ENCODE measurements at places on chromosomes 16 and 17.

DNA sequence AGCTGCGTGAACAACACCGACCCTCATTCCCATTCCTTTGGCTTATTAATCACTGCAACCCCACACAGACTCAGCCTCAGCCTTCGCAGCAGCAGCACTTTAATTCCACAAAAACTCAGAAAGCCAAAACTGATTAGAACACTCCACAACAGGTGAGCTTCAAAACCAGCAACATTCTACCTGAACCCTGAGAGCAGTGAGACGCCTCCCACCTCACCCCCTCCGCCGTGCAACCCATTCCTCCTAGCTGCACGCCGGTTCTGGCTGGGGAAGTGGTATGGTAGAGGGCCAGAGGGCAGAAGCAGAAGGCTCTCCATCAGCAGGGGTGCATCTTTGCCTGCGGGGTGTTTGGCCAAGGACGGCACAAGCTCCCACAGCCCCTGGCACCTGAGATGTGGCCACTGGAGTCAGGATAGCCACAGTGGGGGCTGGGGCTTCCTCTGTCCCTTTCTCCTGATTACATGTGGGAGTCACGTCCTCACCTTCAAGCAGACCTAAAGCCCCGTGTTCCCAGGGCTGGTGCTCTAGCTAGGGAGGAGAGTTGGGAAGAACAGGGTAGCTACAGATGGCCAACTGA, 1.6 kb downstream of the BORCS6 start:
- no peak for DNase-seq

DNA sequence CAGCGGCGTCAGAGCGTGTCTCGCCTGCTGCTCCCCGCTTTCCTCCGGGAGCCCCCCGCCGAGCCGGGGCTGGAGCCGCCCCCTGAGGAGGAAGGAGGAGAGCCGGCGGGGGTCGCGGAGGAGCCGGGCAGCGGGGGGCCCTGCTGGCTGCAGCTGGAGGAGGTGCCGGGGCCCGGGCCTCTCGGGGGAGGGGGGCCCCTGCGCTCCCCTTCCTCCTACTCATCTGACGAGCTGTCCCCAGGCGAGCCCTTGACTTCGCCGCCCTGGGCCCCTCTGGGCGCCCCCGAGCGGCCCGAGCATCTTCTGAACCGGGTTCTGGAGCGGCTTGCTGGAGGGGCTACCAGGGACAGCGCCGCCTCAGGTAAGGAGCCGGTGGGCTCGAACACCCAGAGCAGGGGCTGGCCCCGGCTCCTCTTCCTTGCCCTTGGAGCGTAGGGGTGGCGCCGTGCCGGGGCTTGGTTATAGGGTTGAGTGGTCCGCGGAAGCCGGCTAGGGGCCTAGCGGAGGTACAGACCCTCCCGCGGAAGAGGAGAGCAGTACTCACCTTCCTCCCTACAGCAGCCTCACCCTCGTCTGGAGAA, 841 bp downstream of the RAPGEFL1 start:
- DNase-seq, result peak; percentile 69

DNA sequence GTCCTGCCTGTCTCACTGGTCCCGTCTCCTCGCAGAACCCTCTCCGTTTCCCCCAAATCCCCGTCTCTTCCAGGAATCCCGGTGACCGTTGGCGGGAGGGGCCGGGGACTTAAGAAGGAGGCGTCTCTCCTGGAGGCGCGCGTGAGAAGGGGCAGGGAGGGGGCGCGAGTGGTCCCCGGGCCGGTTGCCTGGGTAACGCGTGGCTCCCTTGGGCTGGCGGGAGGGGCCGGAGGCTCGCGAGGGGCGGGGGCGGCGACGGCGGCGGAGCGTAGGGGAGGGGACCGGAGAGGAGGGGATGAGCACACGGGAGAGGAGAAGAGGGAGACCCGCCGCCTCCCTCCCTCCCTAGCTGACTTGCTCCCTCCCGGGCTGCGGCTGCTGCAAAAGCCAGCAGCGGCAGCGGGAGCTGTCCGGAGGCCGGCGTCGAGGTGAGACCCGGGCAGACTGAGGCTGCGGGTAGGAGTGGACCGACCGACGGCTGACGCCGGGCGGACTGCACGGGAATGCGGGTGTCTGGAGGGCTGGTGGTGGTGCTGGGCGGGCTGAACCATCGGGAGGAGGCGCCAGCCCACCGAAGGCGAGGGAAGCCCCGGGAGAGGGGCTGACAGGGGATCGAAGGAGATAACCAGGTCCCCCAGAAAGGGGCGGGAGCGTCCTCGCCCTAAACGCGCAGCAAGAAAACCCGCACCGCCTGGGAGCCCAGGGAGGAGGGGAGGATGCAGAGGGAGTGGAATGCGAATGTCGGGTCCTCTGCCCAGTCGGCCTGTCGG, at the start of gene PRRT2:
Gene PRRT2, plus strand, starts transcription at position 298 of the 770 bp plus-strand sequence. CDS start 862 bp downstream, outside the sequence.
- peak; percentile 77 for DNase-seq

DNA sequence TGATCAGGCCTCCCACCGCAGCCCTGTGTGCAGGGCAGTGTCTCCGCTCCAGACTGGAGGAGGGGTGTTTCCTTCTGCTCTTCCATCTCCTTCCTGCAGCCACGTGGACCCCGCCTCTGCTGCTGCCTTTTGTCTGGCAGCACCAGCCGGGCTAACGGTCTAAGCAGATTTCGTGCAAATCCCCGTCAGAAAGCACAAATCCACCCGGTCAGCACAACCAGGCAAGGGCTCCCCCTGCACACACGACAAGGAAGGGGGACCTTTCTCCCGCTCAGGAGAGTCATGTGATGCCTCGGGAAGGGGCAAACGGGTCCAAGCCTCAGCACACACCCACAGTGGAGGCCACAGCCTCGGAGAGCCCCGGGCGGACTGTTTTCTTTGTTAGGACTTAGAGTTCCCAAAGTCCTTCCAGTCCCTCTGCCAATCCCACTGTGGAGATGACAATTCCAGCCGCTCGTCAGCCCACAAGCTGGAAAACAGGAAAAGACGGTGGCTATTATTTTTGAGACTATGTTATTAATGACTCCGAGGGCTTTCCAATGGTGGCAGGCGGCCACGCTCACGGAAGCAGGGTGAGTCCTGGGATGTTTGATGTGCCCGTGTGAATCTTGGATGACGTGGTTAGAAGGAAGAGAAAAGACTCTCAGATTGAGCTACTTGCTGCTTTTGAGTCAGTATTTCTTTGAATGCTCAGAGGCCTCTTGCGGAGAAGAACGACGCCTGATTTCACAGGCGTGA, 22.5 kb upstream of the MEAK7 start:
- DNase-seq, result no peak

All from WTC11 (cell line).